ENCODE measurements at places on chromosomes 5 and 9.
A peak's percentile ranks its signal among the peaks of the same experiment; 100 is the strongest.

DNA sequence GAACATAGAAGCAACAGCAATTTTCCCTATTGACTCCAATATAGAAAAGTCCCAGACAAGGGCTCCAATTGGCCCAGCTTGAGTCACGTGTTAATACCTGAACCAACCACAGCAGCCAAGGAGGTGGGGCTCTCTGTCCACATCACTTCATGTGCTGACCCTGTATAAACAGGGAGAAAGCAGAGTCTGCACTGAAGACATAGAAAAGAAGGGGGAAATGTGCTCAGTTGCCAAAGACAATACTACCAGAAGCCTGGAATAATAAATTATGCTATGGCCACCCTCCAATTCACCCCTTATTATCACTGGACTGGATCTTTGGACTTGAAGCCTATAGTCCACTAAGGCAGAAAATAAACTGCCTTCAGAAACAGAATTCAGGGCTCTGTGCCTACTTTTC lies 275.4 kb downstream of the EPB41L4A start:
- DNase-seq: no peak

GRCh38 chr9:120291050-120291449 lies 288.9 kb downstream of the CDK5RAP2 start:
- no peak for DNase-seq

GRCh38 chr9:19145881-19146280 lies 18.6 kb upstream of the PLIN2 start:
- no peak for DNase-seq

GRCh38 chr9:70617033-70617828 lies 202.8 kb upstream of the KLF9 start:
- DNase-seq: no peak

GRCh38 chr9:121640076-121640475 lies 11.4 kb upstream of the DAB2IP start:
- no peak for DNase-seq

DNA sequence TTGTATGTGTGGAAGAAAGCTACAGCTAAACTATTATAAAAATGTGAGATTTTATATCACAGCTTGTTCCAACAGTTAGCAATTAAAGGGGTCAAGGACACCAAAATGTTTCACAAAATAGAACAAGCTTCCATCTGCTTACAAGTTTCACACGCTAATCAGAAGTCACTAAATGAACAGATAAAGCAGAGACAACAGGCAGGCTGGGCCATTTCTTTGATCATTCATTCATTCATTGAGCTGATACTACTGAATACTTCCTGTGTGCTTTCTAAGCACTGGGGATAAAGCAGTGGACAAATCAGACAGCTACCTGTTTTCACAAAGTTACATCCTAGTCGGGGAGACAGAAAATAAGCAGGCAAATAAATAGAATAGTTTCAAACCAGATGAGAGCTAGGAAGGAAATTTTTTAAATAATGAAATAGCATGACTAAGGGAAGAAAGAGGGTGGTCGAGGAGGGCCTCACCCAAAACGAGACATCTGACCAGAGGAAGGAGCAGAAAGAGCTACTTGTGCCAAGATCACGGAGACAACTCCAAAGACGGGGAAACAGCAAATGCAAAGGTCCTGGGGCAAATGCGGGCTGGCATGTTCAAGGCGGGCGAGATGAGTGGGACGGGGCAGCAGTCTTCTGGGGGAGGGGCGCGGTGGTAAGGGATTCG lies 1.2 kb downstream of the MAPK9 start:
- no peak for DNase-seq

GRCh38 chr5:146607659-146608332 lies 91.8 kb upstream of the GPR151 start:
- DNase-seq: no peak

- DNase-seq: no peak
Measured at GRCh38 chr5:133918731-133919130, 49.7 kb downstream of the C5orf15 start.

DNA sequence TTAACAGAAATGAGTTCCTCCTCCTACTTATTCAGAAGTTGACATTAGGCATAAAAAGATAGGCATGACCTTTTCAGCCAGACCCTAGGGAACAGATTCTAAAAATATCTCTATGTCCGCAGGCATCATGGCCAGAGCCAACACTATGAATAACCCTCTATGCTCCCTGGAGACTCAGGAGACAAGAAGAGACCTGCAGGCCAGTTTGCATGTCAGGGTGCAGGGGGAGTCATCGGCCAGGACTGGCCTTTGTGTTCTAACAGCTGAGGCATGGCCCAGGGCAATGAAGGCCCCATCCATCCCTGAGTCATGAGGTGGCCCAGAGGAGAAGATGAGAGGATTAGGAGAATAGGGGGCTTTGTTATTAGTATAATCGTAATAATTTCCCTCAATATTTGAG lies 93.8 kb downstream of the TMEM215 start:
- no peak for DNase-seq

DNA sequence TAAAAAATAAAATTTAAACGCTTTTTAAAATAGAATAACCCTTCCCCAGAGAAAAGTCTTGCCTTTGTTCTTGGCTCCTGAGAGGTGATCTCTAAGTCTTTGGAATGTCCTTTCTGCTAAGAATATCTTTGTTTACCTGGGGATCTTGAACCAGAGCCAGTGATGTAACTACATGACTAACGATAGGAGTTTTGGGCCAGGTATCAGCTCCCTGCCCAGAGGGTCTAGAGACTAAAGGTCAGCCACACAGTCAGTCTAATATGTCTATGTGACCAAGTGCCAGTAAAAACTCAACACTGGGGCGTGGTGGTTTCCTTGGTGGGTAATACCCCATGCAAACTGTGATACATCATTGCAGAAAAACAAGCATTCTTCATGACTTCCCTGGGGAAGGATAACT lies 1351.9 kb upstream of the C9orf72 start:
- DNase-seq: no peak

GRCh38 chr5:139273572-139274289 lies 19.8 kb upstream of the MATR3 start:
- DNase-seq: peak; percentile 97

- DNase-seq: no peak
Measured at GRCh38 chr5:147479444-147479843, 30.4 kb downstream of the DPYSL3 start.

DNA sequence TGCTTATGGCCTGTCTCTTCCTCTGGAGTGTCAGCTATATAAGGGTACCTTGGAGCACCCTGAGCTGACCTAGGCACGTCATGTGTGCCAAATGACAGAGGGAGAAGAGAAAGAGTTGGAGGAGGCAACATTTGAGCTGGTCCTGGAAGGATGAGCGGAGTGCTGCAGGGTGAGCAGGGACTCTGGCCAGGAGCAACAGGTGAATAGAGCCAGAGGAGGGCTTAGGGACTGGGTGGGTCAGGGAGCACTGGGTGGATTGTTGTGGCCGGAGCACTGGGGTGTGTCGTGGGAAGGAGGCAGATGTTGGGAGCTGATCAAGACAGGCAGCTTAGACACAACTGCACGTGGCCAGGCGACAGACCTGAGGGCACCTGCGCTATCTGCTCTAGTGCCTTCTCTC lies 43.6 kb downstream of the TSPAN17 start:
- no peak for DNase-seq

GRCh38 chr5:37940931-37941623 lies 101.2 kb upstream of the GDNF start:
- no peak for DNase-seq

DNA sequence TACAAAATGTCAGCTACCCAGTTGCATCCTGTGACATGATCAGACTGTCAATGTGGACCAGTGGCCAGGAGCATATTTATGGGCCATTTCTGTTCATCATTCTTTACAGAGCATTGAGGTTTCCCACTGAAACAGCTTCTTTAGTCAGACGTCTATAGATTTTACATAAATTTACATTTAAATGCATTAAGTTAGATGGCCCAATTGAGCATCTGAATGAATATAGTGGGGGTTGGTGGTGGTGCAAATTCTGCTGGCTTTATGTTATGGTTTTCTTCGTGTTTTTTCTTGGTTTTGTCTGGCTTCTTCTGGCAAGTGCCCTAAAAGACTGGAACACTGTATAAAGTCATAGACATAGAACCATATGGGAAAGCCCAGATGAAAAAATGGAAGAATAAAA lies 214.1 kb downstream of the PJA2 start:
- DNase-seq: no peak

GRCh38 chr5:138955671-138956295 lies 80.6 kb upstream of the LRRTM2 start:
- DNase-seq: no peak

- DNase-seq: no peak
Measured at GRCh38 chr9:78677326-78677725, 380.4 kb downstream of the PSAT1 start.

DNA sequence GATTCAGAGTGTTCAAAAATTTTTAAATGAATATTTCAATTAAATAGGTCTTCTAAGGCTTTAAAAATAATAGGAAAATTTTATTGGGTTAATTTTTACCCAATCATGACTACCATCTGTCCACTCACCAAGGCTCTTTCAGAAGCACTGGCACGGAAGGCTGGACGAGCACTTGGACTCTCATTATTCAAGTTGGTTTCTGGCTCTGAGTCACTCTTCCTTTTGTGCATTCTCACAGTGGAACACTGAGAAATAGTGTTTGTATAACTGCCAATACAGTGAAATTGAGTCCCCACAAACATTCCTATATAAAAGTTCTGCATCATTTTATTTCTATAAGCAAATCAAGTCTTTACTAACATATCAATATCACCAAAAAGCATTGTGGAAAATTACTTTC lies 1149.0 kb downstream of the EFNA5 start:
- no peak for DNase-seq

GRCh38 chr9:127065592-127065991 lies 56.8 kb downstream of the ANGPTL2 start:
- DNase-seq: no peak

GRCh38 chr5:133794771-133795415 lies 173.5 kb downstream of the C5orf15 start:
- no peak for DNase-seq

- no peak for DNase-seq
Measured at GRCh38 chr9:137270929-137271695, 6.4 kb upstream of the TOR4A start.

GRCh38 chr9:17730899-17731298 lies 152.0 kb downstream of the SH3GL2 start:
- DNase-seq: no peak

- DNase-seq: no peak
Measured at GRCh38 chr9:128068386-128069205, 564 bp downstream of the SLC25A25 start.

GRCh38 chr5:78592735-78593386 lies 55.7 kb downstream of the LHFPL2 start:
- DNase-seq: no peak

DNA sequence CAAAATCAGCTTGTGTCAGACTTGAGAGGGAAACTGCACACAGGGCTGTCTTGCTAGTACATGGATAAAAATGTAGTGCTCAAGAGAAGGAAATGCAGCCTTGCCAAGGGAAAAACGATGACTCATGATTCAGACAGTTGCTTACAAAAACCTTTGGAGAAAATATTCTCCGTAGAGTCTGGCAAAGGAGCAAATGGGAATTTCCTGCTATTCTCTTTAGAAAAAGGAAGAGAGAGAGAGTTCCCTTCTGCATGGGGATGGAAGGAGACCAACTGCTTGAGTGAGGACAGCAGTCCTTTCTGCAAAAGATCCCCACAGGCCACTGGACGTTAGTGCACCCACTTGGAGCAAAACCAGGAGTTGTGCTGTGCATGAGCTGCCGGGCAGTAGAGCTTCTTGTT lies 7.6 kb downstream of the IFNB1 start:
- peak; percentile 27 for DNase-seq

GRCh38 chr9:77597057-77597456 lies 51.1 kb downstream of the GNA14 start:
- DNase-seq: no peak

- DNase-seq: no peak
Measured at GRCh38 chr5:164741376-164741775, 1236.0 kb downstream of the MAT2B start.

DNA sequence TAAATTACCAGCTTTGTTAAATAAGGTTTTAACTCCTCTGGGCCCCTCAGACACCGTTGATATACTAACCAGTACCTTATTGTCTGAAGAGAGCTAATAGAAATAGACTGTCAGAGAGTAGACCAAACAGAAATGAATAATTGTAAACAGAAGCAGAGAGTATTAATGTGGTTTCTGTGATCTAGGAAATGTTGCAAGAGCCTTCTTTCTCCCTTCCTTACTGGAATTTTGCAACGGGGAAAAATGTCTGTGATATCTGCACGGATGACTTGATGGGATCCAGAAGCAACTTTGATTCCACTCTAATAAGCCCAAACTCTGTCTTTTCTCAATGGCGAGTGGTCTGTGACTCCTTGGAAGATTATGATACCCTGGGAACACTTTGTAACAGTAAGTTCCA lies 5.1 kb downstream of the TYRP1 start:
- DNase-seq: no peak

- DNase-seq: no peak
Measured at GRCh38 chr9:119795395-119795794, 426.2 kb upstream of the BRINP1 start.
